CD4-positive, alpha-beta T cell treated with Interleukin-10 for 1 hour (primary cell): ENCODE measurements at places on chromosomes 13 and 19.
A peak's percentile ranks its signal among the peaks of the same experiment; 100 is the strongest.

- DNase-seq, result no peak
These were observed 1005.5 kb downstream of the PCDH9 start for GRCh38 chr13:66224663-66225062.

DNA sequence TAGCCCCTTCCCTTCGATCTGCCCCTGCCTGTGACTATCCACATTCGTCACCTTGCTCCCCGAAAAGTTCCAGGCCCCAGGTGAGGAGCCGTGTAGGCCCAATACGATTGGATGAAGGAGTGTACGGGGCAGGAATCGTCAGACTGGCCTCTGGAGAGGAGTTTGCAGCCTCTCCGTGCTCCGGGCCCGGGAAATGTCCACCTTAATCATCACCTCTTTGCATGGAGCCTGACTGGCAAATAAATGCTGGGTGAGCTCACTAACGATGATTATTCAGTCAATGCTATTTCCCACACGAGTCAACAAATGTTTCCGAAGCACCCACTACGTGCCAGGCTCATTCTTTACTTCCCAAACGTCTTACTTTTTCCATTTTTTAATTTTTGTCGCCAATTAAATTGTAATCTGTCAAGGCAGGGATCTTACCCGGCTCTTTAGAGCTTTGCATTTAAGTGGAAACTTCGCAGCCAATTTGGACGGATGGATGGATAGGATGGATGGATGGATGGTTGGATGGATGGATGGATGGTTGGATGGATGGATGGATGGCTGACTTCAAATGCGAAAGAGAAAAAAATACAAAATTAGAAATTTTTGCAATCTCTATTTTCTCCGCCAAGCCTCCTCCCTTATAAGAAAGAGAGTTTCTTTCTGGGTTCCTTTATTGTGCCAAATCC, 45.8 kb downstream of the TGDS start:
- no peak for DNase-seq

- DNase-seq, result no peak
These were observed 53.0 kb downstream of the NAA16 start for GRCh38 chr13:41364043-41364442.

DNA sequence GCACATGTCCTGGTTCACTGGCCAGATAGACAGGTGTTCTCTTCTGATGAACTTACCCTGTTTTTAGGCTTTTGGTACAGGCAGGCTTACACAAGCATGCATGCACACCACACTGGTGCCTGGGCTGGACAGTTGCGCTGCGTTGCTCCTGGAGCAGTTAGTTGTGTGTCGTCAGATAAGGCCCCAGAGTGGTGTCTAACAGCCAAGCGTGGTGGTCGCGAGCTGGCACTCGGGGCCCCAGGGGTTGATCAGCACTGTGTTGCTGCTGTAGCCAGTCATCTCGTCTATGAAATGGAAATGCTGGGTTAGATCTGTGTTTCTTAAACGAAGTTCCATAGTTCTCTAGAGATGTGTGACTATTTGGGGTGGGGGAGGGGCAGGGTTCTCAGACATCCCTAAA, 24.6 kb upstream of the TEX29 start:
- no peak for DNase-seq

GRCh38 chr13:26698392-26699196, 62.0 kb downstream of the GPR12 start:
- DNase-seq, result peak; percentile 80

DNA sequence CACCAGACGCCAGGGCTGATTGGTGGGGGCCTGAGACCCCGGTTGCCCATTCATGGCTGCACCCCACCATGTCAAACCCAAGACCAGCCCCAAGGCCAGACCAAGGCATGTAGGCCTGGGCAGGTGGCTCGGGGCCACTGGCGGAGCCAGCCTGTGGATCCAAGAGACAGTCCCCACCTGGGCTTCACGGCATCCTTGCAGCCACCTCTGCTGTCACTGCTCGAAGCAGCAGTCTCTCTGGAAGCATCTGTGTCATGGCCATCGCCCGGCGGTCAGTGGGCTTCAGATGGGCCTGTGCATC, 3.8 kb upstream of the TEKTIP1 start:
- DNase-seq, result no peak

- DNase-seq, result no peak
These were observed 109.5 kb downstream of the TM9SF2 start for GRCh38 chr13:99610702-99611289.

DNA sequence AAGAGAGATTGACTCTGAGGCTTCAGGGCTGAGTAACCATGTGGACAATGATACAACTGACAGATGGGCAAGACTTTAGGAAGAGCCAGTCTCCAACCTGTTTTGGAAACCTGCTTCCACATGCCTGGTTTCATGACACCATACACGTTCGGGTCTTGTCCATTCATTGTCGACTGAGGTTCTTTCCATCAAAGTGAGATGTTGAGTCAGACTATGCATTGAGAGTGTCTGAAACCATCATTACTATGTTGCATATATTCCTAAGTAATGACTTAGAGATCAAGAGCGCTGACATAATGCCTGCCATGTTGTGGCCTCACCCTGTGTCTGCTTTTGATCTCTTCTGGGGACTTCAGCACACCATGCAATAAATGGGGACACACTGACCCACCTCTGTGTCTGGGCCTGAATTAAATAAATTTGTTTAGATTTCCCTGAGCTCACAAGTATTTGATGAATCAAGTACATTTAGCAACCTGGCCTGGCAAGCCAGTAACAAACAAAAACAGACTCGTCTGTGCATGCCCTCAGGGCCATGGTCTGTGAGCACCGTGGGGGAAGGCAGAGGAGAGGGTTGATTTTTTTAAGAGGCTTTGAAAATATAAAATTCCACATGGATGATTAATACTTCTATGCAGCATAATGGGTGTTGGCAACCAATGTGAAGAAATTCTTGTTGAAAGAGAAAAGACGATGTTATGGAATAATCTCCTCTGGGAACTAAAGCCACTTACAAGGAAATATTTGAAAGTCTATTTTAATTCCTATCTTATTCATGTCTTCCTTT, 49.9 kb upstream of the UBAC2 start:
- DNase-seq, result no peak

GRCh38 chr13:111202745-111203144, 87.6 kb downstream of the ARHGEF7 start:
- peak; percentile 37 for DNase-seq

DNA sequence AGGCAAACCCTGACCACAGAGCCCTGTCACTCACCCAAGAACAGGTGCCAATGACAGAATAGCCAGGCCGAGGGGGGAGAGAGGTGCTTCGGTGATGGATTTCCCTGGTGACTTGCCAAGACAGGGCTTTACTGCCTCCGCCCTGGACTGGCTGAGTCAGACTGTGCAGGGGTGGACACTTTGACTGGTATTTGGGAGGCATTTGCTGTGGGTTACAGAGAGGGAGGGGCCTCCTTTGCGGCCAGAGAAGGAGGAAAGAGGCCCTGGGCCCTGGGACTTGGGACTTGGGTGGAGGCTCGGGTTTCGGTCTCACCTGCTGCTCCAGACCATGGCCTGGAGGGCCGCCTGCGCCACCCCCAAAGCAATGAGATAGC, 4.6 kb upstream of the EPS8L1 start:
- DNase-seq, result no peak

DNA sequence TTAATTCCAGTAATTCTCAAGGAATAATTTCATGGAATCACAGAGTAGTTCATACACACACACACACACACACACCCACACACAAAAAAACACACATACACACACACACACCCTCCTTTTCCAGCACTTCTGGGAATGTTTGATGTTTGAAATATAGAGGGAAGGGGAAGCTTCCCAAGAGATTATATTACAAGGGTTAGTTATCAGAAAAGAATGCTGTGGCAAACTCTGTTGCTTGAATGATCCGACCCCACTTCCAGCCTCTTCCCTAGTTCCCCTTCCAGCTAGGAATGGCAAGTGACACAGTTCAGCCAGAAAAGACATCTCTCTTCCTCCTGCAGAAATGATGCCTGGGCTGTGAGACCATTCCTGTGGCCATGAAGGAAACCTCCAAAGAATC, 49.9 kb downstream of the KCTD12 start:
- no peak for DNase-seq

DNA sequence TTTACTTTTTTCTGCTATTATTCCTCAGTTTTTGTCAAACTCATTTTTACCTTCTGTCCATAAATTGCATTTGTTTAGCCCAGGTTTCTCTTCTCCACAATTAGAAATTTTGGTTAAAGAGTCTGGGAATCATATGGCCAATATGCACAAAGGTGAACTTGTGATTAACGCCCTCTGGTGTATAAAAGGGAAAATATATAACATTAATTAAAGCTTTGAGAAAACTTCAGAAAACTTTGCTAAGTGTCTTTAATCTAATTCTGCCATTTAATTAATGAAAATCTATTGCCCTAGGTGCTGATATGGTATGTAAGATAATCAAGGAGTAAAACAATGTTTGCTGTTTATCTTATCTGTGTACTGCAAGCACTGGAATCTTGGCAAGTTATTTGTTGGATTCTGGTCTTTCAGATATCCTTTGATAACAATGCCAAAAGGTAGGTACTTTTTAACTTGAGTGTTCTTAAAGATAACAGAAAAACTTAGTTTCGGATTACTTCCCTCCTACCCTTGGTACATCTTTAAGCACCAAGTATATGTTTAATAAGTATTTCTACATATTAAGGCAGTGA, 402.6 kb downstream of the SUCLA2 start:
- DNase-seq, result no peak

DNA sequence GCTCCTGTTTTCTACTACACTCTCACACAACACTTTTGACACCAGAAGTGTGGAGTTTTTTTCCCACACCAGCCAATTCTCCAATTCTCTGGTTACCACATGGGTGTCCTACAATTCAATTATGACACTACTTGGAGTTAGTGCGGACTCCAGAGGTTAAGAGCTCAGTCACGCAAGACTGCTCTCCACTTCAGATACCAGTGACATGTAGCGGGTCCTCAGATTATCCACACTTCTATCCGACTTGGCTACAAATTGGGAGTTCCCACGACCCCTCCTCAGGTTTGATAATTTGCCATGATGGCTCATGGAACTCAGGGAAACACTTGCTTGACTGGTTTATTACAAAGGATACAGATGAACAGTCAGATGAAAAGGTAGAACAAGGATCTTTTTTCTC, 32.9 kb downstream of the PAN3 start:
- DNase-seq, result no peak
